Upper lobe of right lung (tissue), 1 donor: ENCODE measurements at places on chromosomes 11 and 22.
A peak's percentile ranks its signal among the peaks of the same experiment; 100 is the strongest.

DNA sequence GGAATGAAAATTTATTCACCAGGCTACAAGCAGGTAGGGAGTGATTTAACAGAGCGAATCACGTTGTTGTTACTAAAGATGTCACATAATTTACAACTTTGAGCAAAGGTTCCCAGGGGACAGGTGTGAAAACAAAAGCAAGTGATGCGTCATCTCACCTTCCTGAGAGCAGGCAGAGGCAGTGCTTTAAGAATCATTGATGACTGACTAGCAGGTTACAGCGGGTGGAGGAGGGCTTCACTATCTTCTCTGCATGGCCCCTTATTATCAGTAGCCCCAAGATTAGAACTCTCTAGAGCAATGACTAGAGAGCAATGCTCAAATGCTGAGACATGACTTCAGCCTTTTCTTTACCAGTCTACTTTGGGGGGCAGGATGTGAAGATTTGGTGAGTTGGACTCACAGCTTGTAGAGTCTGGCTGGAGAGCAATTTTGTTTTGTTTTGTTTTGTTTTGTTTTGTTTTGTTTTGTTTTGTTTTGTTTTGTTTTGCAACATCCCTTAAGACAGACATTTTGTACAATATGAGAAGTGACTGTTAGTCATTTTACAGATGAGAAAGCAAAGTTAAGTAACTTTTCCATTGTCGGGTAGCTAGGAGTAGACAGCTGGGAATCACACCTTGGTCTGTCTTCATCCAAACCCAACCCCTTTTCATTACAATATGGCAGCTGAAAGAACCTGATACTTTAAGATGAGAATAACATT lies 84.8 kb downstream of the SLC1A2 start:
- no peak for DNase-seq

DNA sequence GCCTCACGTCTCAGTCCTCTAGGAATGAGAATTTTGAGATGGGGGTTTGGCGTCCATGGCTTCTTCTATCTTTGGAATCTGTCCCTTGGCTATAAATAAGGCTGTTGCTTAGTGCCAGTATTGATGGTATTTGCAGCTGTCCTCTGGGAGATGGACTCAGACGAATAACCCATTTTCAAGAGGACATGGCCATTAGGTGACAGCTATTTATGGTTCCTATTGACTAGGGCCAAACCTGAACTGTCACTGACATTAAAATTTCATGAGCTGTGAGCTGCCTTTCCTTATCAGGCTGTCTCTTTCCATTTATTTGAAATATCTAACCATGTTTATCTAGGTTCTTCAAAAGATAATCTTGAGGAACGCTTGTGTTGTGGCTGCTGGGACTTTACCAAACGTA lies 92.7 kb downstream of the NAV2 start:
- no peak for DNase-seq

DNA sequence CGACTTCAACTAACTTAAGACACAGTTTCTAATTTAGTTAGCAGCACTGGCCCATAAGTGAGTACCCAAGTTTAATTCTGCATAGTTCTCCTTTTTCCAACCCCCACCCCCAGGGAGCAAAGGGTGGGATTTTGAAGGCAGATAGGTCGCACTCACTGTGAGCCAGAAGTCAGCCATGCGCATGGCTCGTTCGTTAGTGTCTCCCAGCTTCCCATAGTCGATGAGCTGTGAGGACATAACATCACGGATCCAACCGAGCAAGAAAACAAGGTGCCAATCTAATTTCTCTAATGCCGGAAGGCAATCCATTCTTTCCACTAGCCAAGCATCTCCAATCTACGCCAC lies 577 bp downstream of the MRPL17 start:
- DNase-seq: no peak

DNA sequence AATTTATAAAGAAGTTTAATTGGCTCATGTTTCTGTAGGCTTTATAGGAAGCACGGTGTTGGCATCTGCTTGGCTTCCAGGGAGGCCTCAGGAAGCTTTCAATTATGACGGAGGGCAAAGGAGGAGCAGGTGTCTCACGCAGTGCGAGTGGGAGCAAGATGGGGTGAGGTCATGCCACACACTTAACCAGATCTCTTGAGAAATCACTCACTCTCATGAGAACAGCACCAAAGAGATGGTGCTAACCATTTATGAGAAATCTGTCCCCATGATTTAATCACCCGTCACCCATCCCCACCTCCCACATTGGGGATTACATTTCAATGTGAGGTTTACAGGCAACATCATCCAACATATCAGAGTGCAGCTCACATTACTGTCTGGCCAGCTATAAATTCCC lies 103.5 kb downstream of the ARHGAP8 start:
- peak; percentile 1 for DNase-seq

GRCh38 chr11:1231396-1232020 lies 8.6 kb downstream of the MUC5B start:
- peak; percentile 60 for DNase-seq

GRCh38 chr11:68326334-68327215 lies 14.2 kb downstream of the LRP5 start:
- DNase-seq: no peak

DNA sequence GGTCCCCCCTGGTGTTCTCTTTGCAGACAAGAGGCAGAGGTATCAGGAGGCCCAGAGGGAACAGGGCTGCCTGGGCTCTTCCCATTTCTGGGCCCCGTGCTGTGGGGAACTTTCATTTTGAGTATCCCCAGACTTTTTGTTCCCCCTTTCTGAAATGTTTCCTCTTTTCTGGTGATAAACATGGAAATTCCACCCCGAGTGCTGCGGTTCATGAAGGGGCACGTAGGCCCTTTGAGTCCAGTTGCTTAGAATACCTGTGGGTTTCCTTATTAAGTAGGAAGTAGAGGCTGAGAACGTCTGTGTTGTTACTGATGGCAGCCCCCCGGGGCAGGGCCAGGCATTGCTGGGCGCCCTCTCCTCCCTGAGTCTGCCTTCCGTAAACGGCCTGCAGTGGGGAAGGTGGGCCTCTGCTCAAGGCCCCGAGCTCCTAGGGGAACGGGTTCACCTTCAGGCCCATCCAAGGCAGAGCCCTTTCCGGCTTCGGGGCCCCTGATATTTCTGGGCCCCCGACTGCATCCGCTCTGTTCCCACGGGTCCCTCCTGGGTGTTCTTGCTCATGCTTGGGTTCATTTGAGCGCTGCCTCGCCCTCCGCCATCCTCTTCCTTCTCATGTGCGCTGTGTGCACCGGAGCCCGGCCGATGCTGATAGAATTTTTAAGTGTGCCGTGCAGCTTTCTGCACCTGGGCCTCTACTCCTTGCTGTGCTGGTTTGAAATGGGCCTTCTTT lies 12.0 kb downstream of the TBC1D22A start:
- no peak for DNase-seq

DNA sequence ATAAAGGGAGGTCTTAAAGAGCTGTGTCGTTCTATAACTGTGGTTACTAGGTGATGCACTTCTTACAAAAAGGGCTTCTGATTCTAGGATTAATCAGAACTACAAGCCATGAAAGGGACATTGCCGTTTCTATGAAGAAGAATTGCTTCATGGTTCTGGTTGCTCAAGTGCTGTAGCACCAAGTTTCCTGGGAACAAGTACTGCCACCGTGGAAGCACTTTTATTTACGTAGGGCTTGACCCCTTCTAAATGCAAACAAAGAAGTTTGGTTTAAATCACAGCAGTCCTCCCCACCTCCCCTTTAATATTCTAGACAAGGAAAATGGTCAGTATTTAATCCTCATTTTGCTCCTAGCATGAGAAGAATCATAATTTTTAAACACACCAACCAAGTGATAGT lies 9.8 kb downstream of the YAP1 start:
- no peak for DNase-seq
